ENCODE measurements at places on chromosomes 7 and 10.

DNA sequence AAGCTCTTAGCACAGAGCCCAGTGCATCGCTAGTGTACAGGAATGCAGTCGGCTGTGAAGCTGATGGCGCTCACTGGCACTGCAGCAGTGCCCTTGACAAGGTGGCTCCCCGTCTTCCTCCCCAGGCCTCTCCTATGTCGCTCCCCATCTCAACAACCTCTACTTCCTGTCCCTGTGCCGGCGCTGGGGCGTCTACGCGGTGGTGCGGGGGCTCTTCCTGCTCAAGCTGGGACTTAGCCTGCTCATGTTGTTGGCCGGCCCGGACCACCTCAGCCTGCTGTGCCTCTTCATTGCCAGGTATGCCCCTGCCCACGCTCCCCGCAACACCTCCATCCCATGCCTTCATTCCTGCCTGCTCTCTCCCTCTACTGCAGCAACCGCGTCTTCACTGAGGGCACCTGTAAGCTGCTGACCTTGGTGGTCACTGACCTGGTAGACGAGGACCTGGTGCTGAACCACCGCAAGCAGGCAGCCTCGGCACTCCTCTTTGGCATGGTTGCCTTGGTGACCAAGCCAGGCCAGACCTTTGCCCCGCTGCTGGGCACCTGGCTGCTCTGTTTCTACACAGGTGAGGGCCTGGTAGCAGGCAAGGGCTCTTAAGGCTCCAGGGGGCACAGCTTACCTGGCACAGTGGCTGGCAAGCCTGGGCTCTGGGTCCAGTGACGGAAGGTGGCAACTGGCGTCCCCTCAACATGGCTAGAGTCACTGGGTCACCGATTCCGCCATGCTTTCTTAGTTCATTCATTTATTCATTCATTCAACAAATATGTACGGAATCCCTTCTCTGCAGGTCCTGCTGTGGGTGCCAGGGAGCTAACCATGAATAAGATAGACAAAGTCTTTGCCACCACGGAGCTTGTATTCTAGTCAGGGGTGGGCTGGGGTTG lies 22.3 kb upstream of the C10orf95 start:
- no peak for DNase-seq

DNA sequence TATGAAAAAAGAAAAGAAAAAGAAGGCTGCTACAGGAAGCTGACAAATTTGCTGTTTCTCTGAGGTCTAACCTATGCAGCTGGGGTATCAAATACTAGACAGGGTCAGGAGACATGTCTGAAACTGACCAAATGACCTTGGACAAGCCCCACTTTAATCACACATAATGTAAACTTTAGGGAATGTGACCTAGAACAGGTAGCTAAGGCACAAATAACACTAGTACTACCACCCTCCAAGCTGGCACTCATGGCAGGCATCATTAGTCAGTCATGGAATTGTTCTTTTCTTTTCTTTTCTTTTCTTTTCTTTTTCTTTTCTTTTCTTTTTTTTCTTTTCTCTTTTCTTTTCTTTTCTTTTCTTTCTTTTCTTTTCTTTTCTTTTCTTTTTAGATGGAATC lies 250.4 kb downstream of the KCNMA1 start:
- no peak for DNase-seq

DNA sequence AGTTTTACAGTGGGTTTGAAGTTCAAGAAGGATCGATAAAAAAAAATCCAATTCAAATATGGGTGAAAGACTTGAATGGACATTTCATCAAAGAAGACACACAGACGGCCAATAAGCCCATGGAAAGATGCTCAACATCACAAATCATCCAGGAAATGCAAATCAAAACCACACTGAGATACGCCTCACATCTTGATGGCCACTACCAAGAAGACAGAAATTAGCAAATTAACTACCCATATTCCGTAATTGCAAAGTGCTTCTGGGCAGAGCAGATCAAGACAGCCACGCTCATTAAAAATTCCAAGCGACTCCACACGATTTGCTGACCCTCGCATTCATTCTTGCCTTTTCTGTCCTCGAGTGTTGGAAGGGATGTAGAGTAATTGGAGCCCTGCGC lies 34.1 kb upstream of the PPP2R2D start:
- no peak for DNase-seq

- DNase-seq: no peak
Observed at GRCh38 chr7:16187131-16187530, 234.2 kb downstream of the CRPPA start.

DNA sequence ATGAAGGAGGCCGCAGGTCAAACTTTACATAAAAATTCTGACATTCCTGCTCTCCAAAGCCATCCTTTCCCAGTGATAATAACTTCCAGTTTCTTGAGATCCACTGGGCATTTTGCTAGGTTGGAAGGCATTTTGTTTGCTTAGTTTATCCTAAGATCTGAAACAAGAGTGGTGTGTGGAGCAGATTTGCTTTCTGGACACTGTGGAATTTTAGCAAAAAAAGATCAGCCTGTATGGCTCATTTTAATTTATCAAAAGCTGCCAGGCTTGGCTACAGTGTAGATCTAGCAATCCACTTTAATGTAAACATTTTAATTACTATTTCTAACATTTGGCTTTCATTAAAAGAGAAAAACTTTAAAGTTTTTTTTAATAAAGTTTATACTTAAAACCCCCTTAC lies 124.8 kb downstream of the SAMD9 start:
- no peak for DNase-seq

DNA sequence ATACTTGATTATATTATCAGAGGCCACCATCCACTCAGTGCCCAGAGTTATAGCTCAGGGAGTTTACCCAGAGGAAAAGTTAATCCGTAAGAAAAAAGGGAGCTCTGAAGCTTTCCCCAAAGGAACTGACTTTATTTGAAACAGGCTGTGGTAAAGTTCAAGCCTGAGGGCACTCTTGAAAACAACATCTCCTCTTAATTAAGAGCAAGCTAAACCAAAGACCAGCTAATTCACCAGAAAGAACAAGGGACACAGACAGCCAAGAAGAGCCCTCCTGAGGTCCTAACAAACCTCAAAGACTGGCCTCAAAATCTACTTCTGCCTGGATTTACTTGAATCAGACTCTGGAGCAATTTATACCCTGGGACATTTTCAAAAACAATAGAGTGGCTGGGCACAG lies 159.6 kb upstream of the CHST15 start:
- DNase-seq: no peak

- no peak for DNase-seq
Observed at GRCh38 chr7:22550514-22551030, 50.6 kb upstream of the STEAP1B start.
